ENCODE measurements at places on chromosomes 13 and 19. TPM values are rescaled to one million over a fixed set of nuclear protein-coding genes. Genes with fewer than 3 reads are reported as not detected.

Gene ZSCAN18
- polyA plus RNA-seq = 98.4 TPM

Gene MTUS2
- 0.99 TPM for polyA plus RNA-seq

Gene MYPOP
- polyA plus RNA-seq = 2.8 TPM

DNA sequence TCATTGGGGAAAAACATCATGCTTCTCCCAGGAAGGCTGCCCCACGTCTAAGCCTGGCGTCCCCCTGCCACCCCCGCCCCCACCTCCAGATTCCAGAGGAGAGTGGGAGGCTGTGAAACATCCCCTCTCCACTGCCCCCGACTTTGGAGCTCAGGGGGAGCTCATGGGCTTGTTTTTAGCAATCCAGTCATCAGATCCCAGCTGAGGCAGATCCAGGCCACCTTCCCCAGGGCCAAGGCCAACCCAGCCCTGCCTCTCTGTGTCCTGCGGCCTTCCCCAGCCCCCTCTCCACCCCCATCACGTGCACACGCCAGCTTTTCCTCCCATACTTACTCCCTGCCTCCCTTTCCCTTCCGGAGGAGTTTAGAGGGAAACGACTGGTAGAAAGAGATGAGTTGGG lies 38.8 kb downstream of the SHISA2 start:
- DNase-seq = no peak

GRCh38 chr13:24112791-24113190 lies 47.7 kb upstream of the SPATA13 start:
- no peak for DNase-seq

DNA sequence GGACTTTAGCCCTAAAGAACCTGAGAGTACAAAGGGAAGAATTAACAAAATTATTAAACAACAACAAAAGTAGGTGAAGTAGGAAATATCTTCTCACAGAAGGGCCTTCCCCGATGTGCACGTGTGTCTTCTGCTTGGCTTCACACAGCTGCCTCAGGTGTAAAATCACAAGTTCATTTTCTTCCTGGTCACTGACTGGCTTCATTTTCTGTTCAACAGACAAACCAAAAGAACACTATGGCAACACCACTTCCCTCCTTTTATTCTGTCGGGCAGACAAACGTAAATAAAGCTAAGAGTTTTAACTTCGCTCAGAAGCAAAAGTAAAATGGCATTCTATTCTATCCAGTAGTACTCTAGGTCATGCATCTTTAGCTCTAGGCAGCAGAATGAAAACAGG lies 140.9 kb downstream of the TBC1D4 start:
- DNase-seq = no peak

DNA sequence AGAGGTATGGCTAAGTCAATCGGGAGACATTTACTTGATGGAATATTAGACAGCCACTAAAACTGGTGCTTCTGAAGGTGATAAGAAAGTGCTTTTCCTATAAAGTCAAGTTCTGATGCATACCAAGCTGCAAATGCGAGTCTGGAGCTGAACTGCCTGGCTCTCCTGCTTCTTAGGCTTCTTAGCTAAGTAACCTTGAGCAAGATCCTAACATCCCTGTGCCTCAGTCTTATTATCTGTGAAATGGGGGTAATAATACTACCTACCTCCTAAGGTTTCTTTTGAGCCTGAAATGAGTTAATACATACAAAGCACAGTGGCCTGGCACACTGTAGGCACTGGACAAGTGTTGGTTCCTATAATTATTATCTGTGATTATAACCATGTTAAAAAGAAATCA lies 64.5 kb downstream of the ZIC5 start:
- no peak for DNase-seq

- no peak for DNase-seq
Measured at GRCh38 chr19:4795400-4795799, 3.9 kb downstream of the FEM1A start.

GRCh38 chr19:46529622-46530451 lies 34.2 kb upstream of the PNMA8B start:
- no peak for DNase-seq

DNA sequence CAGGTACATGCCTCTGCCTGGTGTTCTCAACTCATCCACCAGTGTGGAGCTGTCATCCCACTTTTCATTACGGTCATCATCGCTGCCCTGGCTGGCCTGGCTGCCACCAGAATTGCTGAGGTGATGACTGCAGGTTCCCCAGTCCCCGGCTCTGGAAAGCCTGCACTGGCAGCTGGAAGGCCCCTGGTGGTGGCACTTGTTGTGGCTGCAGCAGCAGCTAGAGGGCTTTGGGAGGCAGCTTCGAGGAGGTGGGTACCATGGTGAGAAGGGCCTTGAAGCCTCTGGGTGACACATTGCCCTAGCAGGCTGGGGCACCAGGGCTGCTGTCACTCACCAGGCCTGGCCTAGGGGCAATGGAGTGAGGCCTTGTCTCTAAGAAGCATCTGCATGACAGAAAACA lies 25.3 kb upstream of the ZNF14 start:
- DNase-seq = no peak
